Hair follicular keratinocyte (primary cell): ENCODE measurements at places on chromosomes 2 and 18. TPM values are rescaled to one million over a fixed set of nuclear protein-coding genes. Genes with fewer than 3 reads are reported as not detected.

Gene KIAA2012
- total RNA-seq, result not detected in 2 replicates

Gene ITPRIPL1
- total RNA-seq, result 0.55 and 1.0 TPM in 2 replicates

Gene MARS2
- total RNA-seq, result 9.2 and 11.4 TPM in 2 replicates

Gene IL18RAP
- not detected in 2 replicates for total RNA-seq

Gene DOK6
- total RNA-seq, result not detected in 2 replicates

Gene DSC2
- total RNA-seq, result 13.2 and 19.4 TPM in 2 replicates

Gene TSPYL6
- total RNA-seq, result not detected in 2 replicates

Gene PPP4R3B
- total RNA-seq, result 24.8 and 33.8 TPM in 2 replicates

Gene CPLX4
- total RNA-seq, result not detected in 2 replicates

Gene HOXD12
- total RNA-seq, result not detected in 2 replicates

Gene GPR39
- total RNA-seq, result 5.5 and 7.3 TPM in 2 replicates

Gene REG3G
- total RNA-seq, result not detected in 2 replicates

Gene C2orf78
- total RNA-seq, result not detected in 2 replicates

Gene COL5A2
- 43.5 and 52.9 TPM in 2 replicates for total RNA-seq

Gene LGALSL
- total RNA-seq, result 6.2 and 10.6 TPM in 2 replicates

Gene OTX1
- 1.4 and 2.9 TPM in 2 replicates for total RNA-seq

Gene SH3YL1
- 38.0 and 44.0 TPM in 2 replicates for total RNA-seq

Gene GAREM2
- total RNA-seq, result 0.19 and 0.94 TPM in 2 replicates

Gene POTEJ
- not detected in 2 replicates for total RNA-seq

Gene BOLL
- not detected in 2 replicates for total RNA-seq

Gene TGFA
- total RNA-seq, result 107 and 194 TPM in 2 replicates

Gene GLS
- 51.3 and 57.6 TPM in 2 replicates for total RNA-seq

Gene HNMT
- 3.4 and 3.6 TPM in 2 replicates for total RNA-seq

Gene ASB18
- not detected in 2 replicates for total RNA-seq

Gene OR6B2
- total RNA-seq, result not detected in 2 replicates

Gene HRH4
- total RNA-seq, result 0.08 TPM in 1 of 2 replicates, not detected in the other

Gene SCRN3
- total RNA-seq, result 6.3 and 8.0 TPM in 2 replicates

Gene SULT1C2
- total RNA-seq, result not detected in 2 replicates

Gene COBLL1
- total RNA-seq, result 14.0 and 16.5 TPM in 2 replicates

Gene MAL
- 0.23 TPM in 1 of 2 replicates, not detected in the other for total RNA-seq

Gene XDH
- 33.5 and 87.8 TPM in 2 replicates for total RNA-seq

Gene TXNDC2
- 0.34 TPM in 1 of 2 replicates, not detected in the other for total RNA-seq

Gene NT5DC4
- total RNA-seq, result not detected in 2 replicates

Gene MRPL30
- 42.2 and 44.1 TPM in 2 replicates for total RNA-seq

Gene GYPC
- total RNA-seq, result 0.62 and 6.5 TPM in 2 replicates

Gene GALR1
- total RNA-seq, result not detected in 2 replicates

Gene SYT4
- total RNA-seq, result not detected in 2 replicates

Gene SPDYA
- total RNA-seq, result not detected in 2 replicates

Gene EFR3B
- total RNA-seq, result 0.55 and 0.61 TPM in 2 replicates

Gene NEB
- under 0.01 TPM in 1 of 2 replicates, not detected in the other for total RNA-seq

Gene NT5C1B
- not detected in 2 replicates for total RNA-seq

Gene TFCP2L1
- 11.2 and 16.7 TPM in 2 replicates for total RNA-seq

Gene MAP3K19
- not detected in 2 replicates for total RNA-seq

Gene TRIM43
- not detected in 2 replicates for total RNA-seq

Gene LHCGR
- not detected in 2 replicates for total RNA-seq

Gene CCBE1
- 9.2 and 9.8 TPM in 2 replicates for total RNA-seq

Gene MAIP1
- 17.6 and 35.1 TPM in 2 replicates for total RNA-seq
